GF-D8 (cell line): ENCODE measurements at places on chromosomes 5 and 9.

GRCh38 chr5:15831408-15831807 is 331.4 kb downstream of the FBXL7 start:
- DNase-seq: no peak

DNA sequence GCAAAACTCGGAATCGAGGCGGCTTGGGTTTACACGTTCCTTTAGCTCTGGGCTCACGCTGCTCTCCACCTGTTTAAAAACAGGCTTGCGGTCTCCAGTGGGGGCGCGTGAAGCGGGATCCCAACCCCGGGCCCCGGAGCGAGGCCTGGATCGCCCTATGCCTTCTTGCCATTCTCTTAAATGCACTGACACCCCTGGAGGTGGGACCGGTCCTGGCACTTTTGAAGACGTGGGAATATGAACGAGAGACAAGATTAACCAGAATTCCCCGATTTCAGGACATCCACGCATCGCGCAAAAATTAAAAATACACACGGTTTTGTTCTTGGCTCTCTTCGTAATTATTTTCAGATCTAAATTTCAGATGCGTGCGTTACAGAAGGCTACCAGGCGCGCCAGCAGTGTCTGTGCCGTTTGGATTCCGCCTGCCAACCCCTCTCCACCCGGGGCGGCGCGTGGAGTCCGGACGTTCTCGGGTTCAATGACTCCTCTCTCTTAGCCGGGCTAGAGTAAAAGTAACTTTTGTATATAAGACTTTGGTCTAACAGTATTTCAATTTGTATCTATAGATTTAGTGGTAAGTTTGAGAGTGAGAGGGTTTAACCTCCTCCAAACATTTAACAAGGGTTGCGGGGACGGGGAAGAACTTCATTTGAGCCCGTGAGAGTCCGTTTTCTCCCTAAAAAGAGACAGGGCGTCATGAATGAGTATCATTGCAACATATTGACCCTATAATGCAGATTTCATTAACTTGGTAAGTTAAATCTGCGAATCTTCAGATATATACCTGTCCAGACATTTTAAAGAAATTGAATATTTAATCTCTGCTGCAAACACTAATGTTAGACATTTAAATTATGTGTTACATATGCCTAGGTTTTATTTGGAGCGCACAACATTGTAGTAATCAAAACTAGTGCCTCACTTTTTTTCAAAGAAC is 3.8 kb downstream of the FOXD1 start:
- no peak for DNase-seq

GRCh38 chr9:7045361-7045760 is 287.6 kb downstream of the KDM4C start:
- DNase-seq: no peak

DNA sequence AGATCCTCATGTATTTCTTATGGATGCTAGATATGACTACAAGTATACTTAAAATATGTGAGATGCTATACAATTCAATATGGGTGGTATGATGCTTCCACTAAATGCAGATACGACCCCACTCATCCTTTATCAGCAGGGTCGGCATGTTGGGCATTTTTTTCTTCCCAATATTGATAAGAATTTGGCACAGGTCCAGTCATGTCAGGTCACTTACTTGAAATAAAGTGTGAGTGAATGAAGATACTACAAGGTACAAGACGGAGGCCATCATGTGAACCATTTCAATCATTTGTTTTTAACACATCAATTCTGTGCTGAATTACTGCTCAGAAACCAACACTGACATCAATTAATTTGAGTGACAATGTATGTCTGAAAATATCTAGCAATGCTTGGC is 146.9 kb upstream of the GNA14 start:
- DNase-seq: no peak

GRCh38 chr9:86263876-86264275 is 4.4 kb upstream of the C9orf153 start:
- DNase-seq: no peak

DNA sequence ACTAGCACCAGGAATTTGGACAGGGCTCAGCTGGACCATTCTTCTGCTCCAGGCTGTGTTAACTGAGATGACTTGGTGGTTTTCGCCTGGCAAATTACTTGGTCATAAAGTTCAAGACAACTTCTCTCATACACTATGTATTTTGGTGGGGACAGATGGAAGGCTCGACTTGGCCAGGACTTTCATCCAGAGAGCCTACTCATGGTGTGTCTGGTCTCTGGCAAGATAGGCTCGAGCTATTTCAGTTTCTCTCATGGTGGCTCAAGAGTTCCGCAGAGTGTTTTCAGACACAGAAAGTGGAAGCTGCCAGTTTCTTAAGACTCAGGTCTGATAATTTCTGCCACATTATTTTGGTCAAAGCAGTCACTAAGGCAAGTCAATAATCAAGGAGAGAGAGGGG is 135.6 kb downstream of the IRX2 start:
- DNase-seq: no peak

GRCh38 chr9:127067603-127068220 is 54.7 kb downstream of the ANGPTL2 start:
- no peak for DNase-seq

DNA sequence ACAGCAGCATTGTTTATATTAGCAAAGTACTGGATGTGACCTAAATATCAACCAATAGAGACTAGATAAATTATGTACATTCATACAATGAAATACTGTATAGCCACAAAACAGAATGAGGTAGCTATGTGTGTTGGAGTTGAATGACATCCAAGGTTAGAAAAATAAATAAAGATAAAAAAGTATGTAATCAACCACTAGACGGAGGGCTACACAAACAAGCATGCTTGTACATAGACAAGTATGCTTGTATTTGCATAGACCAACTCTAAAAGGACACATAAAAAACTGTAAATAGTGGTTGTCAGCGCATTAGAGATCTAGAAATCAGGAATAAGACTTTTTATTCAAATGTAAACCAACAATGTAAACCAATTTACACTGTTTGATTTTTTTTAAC is 3.0 kb downstream of the FEM1C start:
- no peak for DNase-seq

- DNase-seq: no peak
Measured at GRCh38 chr5:174500636-174501035, 223.7 kb upstream of the MSX2 start.

GRCh38 chr9:81472701-81473100 is 216.6 kb downstream of the TLE1 start:
- no peak for DNase-seq

- no peak for DNase-seq
Measured at GRCh38 chr5:83972236-83972635, 251.6 kb upstream of the HAPLN1 start.

DNA sequence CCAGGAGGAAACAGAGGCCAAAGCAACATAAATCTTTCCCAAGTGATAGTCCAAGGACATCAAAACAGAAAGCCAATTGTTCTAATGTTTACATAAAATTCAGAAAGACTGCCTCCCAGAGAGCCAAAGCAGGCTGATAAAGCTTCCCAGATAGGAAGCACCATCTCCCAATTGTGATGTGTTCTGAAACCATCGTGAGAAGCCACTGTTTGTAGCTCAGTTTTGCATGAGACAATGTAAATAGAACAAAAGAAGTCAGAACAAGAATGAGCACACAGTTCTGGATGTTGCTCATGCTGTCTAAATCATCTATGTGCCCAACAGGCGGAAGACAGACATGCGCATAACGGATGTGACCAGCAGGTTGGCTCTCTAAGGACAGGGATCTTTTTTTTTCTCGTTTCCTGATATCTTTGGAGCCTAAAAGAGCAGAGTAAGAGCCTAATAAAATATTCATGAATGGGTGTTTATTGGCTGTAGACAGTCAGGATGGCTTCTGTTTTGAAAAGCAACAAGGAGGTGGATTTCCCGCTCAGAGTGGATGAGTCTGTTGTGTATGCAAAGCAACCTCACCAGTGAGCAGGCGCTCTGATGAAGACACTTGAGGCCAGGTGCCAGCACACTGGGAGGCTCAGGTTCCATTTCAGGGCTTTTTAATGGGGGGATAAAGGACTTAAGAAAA is 113.6 kb downstream of the GNA14 start:
- DNase-seq: no peak

- DNase-seq: no peak
Measured at GRCh38 chr5:87845734-87846133, 422.9 kb downstream of the TMEM161B start.

DNA sequence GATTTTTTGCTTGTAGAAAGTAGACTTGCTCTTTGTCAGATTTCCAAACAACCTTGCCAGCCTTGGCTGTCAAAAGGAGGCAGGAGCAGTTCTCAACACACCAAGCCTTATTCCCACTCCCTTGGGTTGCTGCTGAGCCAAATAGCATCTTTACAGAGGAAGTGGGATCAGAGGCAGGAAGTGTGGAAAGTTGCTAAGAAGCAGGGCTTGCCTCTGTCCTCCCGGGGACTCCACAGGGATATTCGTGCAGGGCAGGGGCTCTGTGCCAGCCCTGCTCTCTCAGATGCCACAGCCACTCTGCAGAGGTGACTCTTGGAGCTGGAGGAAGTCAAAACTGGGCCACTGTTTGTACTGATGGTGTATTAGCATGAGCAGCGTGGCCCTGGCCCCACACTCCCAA is 24.3 kb downstream of the PTPDC1 start:
- no peak for DNase-seq

DNA sequence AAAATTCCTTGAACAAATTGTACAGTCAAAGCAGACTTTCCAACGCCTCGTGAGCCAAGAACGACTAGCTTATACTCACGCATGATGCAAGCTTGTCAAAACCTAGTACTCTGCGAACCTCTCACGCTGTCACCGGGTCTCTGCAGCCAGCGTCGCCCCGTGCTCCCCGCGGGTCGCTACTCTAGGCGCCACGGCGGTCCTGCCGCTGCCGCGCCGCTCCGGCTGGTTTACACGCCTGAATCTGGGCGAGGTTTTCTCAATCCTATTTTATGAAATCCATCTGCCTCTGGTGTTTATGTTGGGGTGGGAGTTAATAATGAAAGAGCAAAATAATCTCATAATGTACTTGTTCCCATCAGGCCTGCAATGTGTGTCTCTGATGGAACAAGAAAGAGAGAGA is 90.9 kb downstream of the SV2C start:
- DNase-seq: no peak

DNA sequence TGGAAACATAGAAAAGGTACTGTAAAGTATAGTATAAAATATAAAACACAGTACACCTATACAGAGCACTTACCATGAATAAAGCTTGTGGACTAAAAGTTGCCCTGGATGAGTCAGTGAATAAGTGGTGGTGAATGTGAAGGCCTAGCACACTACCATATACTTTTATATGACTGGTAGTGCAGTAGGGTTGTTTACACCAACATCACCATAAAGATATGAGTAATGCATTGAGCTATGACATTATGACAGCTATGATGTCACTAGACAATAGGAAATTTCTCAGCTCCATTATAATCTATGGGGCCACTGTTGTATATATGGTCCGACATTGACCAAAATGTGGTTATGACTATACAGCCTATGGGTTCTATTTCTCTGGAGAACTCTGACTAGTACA is 291.8 kb upstream of the ACTBL2 start:
- DNase-seq: no peak

DNA sequence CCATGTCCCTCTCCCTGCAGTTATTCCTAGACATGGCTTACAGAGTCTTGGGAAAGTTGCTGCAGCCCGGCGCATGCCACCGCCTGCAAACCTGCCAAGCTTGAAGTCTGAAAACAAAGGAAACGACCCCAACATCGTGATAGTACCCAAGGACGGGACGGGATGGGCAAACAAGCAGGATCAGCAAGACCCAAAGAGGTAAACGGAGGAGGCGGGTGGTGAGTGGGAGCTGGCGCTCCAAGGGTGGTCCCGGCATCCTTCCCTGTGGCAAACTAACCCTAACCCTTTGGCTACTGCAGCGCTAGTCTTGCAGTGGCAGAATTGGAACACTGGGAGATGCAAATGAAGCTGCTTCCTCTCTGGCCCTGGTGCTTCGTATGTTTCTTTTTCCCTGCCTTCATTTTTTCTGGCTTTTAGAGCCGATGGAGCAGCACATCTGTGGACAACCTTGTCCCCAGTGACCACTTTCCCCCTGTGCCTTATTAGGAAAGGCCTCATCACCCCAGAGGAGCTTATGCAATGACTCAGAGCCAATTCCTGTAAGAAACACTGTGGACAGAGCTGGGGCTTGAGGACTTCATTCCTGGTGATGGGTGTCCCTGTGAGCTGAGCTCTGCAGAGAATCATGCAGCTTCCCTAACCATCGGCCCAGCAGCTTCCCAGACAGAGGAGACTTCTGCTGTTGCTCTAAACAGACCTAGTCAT is 38.9 kb downstream of the PRRC2B start:
- no peak for DNase-seq

GRCh38 chr5:127804886-127805426 is 101.8 kb downstream of the CCDC192 start:
- DNase-seq: no peak

GRCh38 chr9:71607461-71607881 is 160.8 kb downstream of the CEMIP2 start:
- no peak for DNase-seq

- no peak for DNase-seq
Measured at GRCh38 chr9:133572821-133573361, 36.3 kb downstream of the FAM163B start.

DNA sequence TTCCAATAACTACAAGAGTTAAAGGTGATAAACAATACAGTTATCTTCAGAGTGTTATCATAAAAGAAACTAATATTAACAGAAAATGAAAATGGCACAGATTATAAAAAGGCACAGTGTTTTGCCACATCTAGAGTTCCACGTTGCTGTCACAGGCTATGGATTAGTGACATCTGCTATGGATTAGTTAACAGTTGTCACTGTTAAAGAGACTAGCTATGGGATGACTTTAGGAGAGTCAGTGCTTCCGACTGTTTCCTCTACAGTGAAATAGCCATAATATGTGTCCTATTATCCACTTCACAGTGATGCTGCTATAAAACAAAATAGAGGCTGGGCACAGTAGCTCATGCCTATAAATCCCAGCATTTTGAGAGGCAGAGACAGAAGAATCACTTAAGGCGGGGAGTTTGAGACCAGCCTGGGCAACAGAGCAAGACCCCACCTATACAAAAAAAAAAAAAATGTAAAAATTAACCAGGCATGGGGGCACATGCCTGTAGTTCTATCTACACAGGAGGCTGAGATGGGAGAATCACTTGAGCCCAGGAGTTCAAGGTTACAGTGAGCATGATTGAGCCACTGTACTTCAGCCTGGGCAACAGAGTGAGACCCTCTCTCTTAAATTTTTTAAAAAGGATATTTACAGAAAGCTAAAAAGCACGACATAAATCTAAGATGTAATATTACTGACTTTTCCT is 19.7 kb downstream of the MAPKAP1 start:
- DNase-seq: no peak

DNA sequence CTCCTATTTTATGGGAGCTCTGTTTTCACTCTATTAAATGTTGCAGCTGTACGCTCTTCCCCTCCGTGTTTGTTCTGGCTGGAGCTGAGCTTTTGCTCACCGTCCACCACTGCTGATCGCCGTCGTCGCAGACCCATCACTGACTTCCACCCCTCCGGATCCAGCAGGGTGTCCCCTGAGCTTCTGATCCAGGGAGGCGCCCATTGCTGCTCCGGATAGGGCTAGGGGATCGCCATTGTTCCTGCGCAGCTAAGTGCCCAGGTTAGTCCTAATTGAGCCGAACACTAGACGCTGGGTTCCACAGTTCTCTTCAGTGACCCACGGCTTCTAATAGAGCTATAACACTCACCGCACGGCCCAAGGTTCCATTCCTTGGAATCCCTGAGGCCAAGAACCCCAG is 96.2 kb upstream of the PRDM9 start:
- DNase-seq: no peak
